ENCODE measurements at places on chromosomes 11 and 22.
A peak's percentile ranks its signal among the peaks of the same experiment; 100 is the strongest.

DNA sequence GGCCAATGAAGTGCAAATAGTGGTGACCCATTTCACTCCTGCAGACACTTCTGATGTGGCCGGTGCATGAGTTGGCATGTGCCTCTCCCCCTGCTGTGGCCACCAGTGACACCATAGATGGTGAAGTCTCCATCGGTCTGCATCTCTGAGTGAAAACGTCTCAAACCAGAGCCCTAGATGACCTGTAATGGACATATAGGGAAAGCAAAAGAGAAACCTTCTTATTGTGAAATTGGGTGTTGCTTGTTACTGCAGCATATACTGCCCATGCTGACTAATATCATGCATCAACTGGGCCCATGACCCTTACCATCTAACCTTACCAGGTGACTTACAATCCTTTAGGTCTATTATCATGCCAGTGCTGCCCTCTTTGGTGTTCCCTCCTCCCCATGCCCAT is 11.7 kb upstream of the VPS37C start:
- DNase-seq, result no peak

DNA sequence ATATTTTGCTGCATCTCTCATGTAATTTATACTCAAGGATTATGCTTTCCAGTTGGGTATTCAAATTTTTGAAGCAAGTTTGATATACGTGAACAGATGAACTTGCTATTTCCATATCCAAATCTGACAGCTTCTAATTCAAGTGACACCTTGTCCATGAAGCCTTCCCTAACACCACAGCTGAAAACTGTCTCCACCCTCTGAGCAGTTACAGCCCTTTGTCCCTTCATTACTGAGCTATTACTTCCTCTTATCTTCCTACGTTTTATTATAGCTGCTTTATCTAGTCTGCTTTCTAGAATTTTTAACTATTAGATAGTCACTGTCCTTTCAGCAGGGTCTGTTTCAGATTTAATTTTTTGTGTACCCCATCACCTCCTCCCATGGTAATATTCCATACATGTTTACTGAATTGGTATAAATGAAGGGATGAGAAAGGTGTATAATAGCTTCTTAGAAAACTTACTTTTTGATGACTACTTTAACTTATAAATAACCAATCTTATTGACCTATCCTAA is 13.3 kb upstream of the PRSS23 start:
- DNase-seq, result no peak

DNA sequence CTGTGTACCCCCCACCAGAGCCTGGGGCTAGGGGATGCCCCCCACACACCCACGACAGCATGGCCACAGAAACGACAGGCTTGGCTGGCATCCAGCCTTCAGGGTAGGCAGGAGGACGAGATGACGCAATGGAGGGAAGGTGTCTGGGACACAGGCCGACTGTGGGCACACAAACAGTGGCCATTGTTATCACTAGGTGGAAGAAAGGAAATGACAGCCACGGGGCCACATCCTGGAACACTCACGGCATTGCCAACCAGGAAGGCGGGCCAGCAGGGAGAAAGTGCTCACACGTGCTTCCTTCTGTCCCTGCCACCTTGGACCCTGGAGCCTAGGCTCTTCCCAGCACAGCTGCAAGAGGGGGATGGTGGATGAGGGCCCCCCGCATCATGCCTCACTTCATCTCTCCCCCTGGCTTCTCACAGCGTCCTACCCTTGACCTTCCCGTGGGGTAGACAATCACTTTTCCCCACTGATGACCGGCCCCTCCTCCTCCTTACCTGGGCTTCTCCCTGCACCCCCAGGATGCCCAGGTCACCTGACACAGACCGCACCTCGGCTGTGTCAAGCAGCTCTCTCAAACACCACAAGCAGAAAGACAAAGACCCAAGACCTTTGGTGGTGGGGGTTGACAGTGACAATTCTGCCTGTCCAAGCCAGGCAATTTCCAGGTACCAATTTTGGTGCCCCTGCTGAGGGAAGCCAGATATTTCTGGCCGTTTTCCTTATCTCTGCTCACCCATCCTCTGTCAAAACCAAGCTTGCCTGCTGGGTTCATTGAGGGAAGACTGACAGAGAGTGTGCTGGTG is 8.6 kb downstream of the PLA2G6 start:
- no peak for DNase-seq

GRCh38 chr11:95877291-95877690 is 46.6 kb downstream of the MTMR2 start:
- DNase-seq, result peak; percentile 80

- no peak for DNase-seq
Measured at GRCh38 chr22:32994041-32994830, 63.9 kb downstream of the SYN3 start.

DNA sequence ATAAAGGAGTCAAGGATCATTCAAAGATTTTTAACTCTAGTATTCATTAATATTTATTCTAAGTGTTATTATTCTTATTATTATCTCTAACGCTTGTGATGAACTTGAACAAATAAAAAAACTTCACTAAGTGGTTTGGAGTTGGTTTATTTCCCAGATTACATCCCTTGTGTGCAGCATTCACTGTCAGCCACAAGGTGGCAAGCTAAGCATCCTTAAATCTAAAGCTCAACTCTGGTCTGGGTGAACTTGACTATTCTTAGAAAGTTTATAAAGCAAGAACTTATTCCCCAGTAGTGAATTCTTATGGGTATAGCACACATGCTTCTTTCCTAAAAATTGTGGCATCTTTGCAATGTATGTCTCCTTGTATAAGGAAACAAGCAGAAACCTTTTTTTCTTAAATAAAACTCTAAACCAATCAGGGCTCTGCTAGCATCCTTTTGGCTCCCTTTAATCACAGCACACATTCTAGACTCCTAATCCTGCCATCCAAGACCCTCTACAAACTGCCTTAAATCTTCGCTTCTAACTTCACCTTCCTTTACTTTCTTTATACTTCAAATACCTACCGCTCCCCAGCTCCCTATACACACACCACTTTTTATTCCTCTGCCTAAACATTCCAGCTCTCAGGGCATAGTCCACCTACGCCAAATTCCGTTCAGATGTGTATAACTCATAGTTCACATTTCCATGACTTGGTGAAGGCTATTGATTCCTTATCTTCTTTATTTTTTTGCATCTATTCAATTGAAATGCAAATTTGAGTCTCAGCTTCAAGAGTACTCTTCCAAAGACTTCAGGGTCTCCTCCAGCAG is 1068.8 kb downstream of the DLG2 start:
- DNase-seq, result peak; percentile 58

- no peak for DNase-seq
Measured at GRCh38 chr11:117225553-117226170, 6.2 kb downstream of the PCSK7 start.

DNA sequence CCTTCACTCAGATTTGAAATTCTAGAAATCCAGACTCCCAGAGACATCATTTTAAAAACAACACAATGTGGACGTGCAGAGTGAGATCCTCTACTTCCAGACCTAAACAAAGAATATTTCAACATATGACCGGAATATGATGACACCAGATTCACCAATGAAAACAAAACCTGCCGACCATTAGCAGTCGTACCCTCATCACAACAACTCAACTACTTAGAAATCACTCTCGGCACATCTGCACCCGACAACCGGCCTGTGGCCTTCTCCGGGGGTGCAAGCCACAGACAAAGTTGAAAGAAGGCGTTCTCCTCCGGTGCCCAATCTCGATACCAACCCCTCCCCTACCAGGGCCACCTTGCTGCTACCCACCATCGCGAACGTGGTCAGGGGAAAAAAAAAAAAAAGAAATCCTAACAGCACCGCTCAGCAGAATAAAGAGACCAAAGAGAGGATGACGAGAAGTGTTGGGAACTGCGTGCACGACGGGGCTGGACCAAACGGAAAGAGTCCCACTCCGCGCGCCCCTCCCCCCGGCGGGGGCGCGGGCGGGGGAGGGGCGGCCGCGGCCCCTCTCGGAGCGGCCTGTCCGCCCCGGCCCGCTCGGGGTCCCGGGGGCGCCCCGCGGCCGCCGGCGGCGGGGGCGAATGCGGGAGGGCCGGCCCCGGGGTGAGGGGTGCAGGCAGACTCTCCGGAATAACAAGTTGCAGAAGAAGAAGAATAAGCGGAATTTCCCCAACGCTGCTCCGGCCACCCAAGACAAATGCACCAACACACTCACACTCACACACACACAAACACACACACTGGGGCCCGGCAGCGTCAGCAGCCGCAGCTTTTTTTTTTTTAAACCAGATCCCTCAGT is 1.7 kb downstream of the PHF21A start:
- peak; percentile 45 for DNase-seq

DNA sequence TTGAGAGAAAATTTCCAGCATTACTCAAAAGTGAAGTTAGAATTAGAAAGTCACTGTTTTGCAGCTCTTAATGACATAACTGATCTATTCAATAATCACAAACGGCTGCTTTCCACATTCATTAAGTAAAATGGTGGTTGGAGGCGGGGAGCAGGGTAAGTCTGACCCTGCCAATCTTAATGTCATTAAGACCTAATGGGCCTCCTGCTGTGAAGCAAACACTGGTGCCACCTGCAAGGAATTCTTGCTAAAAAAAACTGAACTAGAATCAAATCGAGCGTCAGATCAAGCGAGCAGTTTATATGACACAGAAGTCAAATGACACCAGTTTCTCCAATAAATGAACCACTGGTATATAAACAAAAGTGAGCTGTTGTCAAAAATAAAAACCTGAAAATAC is 351.5 kb downstream of the BRD1 start:
- no peak for DNase-seq

DNA sequence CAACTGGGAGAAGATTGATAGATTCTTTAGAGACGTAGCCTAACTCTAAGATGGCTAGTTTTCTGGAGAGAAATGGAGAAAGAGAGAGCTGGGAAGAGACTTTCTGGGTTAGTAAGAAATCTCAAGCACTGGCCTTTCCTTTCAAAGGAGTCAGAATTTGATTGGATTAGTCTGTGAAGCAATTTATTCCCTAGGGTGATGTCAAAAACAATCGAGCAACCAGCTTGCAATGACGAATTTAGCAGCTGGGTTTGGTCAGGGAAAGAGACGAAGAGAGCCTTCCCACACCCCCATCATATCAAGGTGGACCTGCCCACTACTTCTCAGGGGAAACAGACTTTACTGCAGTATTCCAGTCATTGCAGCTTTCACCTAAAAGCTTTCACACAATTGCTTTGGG is 10.8 kb downstream of the KRTAP5-6 start:
- no peak for DNase-seq

- DNase-seq, result no peak
Measured at GRCh38 chr11:65411681-65412070, 10.9 kb upstream of the NEAT1 start.

All from GM03348 (cell line).